Esophagus squamous epithelium (tissue), 5 donors: ENCODE measurements at places on chromosomes 11 and 22.

- DNase-seq, result no peak
- no peaks in the 10 kb centered on the region for H3K36me3 ChIP-seq
- H3K4me3 ChIP-seq, result no peak overlapping the region
- H3K27me3 ChIP-seq, result no peaks in the 10 kb centered on the region
Observed at GRCh38 chr22:37117092-37117491, 7.6 kb upstream of the TMPRSS6 start.

DNA sequence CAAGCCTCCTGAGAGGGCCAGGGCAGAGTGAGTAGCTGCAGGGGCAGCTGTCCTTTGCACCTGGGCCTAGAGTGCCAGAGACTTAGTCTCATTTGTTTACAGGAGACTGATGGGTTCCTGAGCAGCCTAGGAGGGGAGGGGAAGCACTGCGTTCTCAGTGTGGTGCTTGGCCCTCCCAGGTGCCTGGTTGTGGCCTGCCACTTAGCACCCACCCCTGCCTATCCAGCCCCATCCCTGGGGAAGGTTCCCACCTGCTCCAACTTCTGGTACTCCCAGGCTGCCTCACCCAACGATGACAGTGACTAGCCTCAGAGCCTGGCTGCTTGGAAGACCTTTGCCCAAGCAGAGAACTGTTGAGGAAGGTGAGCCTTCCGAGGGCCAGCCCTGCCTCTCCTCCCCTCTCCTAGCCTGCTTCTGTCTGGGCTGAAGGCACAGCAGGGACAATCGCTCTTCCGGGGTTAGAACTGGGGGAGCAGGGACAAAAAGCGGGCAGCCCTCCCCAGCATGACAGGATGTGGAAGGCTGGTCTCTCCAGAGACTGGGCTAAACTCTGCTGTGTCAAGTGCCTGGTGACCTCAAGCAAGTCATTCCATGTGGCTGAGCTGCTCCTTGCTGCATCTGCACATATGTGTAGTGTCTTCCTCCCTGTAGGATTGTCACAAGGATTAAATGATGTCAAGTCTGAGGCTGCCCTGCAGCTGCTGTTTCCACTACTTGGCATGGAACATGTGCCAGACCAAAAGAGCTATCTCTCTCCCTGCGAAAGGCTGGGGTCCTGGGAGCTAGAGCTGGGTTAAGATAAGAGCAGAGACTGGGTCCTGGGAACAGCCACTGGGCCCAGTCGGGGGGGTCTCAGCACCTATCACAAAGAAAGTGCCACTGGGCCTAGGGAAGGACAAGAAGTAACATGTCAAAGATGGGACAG, 9.9 kb downstream of the KCNQ1OT1 start:
- peaks cover 5% of the 10 kb centered on the region for H3K4me1 ChIP-seq
- no peak overlapping the region for H3K4me3 ChIP-seq
- H3K27me3 ChIP-seq, result no peaks in the 10 kb centered on the region
- H3K36me3 ChIP-seq, result no peaks in the 10 kb centered on the region

DNA sequence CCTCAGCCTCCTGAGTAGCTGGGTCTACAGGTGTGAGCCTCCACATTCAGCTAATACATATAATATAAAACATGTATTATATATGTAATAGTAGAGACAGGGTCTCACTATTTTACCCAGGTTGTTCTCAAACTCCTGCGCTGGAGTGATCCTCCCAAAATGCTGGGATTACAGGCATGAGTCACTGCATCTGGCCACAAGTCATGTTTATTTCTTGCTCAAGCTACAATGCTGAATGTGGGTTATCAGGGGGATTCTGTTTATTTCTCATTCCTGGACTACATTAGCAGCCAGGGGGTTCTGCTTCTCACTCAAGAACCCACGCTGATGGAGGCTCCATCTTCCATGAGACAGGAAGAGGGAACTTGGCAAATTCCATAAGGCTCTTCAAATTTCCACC, 24.8 kb downstream of the FOLR3 start:
- no peaks in the 10 kb centered on the region for H3K36me3 ChIP-seq
- H3K27me3 ChIP-seq, result no peaks in the 10 kb centered on the region
- DNase-seq, result no peak
- H3K4me1 ChIP-seq, result no peaks in the 10 kb centered on the region
- no peak overlapping the region for H3K4me3 ChIP-seq

- no peaks in the 10 kb centered on the region for H3K27me3 ChIP-seq
- peaks cover 27% of the 10 kb centered on the region for H3K4me1 ChIP-seq
- H3K36me3 ChIP-seq, result no peaks in the 10 kb centered on the region
- DNase-seq, result no peak
- no peak overlapping the region for H3K27ac ChIP-seq
Observed at GRCh38 chr22:24421428-24421931, 5.9 kb upstream of the ADORA2A start.

- DNase-seq, result no peak
- H3K4me1 ChIP-seq, result peaks cover 23% of the 10 kb centered on the region
- H3K36me3 ChIP-seq, result no peaks in the 10 kb centered on the region
- no peaks in the 10 kb centered on the region for H3K27me3 ChIP-seq
Observed at GRCh38 chr11:64449381-64450167, 90.6 kb downstream of the RPS6KA4 start.
